ENCODE measurements at places on chromosomes 7 and 10. TPM values are rescaled to one million over a fixed set of nuclear protein-coding genes. Genes with fewer than 3 reads are reported as not detected.

GRCh38 chr7:77450054-77450453 lies 33.9 kb upstream of the GSAP start:
- no peak overlapping the region for H3K27ac ChIP-seq
- no peak for DNase-seq
- no peaks in the 10 kb centered on the region for H3K36me3 ChIP-seq
- no peaks in the 10 kb centered on the region for H3K27me3 ChIP-seq
- H3K4me1 ChIP-seq = no peaks in the 10 kb centered on the region
- no peak overlapping the region for H3K4me3 ChIP-seq

GRCh38 chr7:76328389-76328788 lies 25.9 kb downstream of the HSPB1 start:
- no peak for DNase-seq
- H3K4me1 ChIP-seq = no peaks in the 10 kb centered on the region
- H3K27me3 ChIP-seq = no peaks in the 10 kb centered on the region

GRCh38 chr10:20683345-20683744 lies 213.8 kb downstream of the NEBL start:
- H3K4me1 ChIP-seq = no peaks in the 10 kb centered on the region
- no peak for DNase-seq
- no peak overlapping the region for H3K4me3 ChIP-seq
- no peaks in the 10 kb centered on the region for H3K36me3 ChIP-seq

- no peak overlapping the region for H3K27ac ChIP-seq
- no peak overlapping the region for H3K4me3 ChIP-seq
- H3K27me3 ChIP-seq = no peaks in the 10 kb centered on the region
- no peaks in the 10 kb centered on the region for H3K4me1 ChIP-seq
- 0 out of 2 replicates have a peak, but pooled peaks cover 3% of the 10 kb centered on the region for H3K36me3 ChIP-seq
- no peak for DNase-seq
Measured at GRCh38 chr10:99605351-99605750, 14.9 kb downstream of the SLC25A28 start.

DNA sequence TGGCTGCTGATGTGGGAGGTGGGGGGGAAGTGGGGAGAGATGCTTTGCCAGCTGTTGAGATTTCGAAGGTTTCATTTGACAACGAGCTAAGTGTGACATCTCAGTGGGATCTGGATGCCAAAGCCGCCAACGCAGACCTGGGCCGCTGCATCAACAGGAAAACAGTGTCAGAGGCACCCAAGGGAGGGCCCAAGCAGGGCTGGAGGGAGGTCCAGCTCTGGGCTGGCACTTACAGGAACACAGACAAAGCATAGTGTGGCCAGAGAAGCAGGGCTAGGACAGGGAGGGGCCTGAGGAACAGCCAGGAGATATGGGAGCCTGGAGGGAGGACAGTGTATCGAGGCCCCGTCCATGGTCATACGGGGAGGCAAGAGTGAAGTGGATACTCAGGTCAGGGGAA lies 73.1 kb downstream of the GTF2IRD1 start:
- H3K27ac ChIP-seq = no peak overlapping the region
- H3K4me1 ChIP-seq = no peaks in the 10 kb centered on the region
- H3K4me3 ChIP-seq = no peak overlapping the region
- no peak for DNase-seq
- H3K27me3 ChIP-seq = no peaks in the 10 kb centered on the region

DNA sequence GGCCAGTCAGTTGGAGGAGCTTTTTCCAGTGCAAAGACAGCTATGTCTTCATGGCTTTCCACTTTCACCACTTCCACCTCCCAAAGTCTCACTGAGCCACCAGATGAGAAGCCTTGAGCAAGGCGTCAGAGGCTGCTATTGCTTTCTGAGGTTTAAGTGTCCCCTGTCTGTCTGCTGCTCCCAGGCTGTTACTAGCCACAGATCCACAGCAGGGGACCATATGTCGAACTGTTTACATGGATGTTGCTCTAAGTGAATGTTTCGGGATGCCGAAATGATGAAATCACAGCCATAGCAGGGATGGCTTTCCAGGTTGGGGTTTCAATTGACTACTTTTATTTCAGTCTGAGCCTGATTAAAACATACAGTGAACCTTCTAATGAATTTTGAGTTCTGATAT lies 88.5 kb downstream of the AVL9 start:
- peaks cover 59% of the 10 kb centered on the region for H3K36me3 ChIP-seq
- no peak overlapping the region for H3K4me3 ChIP-seq
- no peaks in the 10 kb centered on the region for H3K27me3 ChIP-seq
- no peak for DNase-seq
- H3K27ac ChIP-seq = no peak overlapping the region

Gene TAS2R39
- not detected for total RNA-seq

Gene OPN1SW
- total RNA-seq = not detected

Gene LRRD1
- total RNA-seq = not detected

Gene THSD7A
- not detected for total RNA-seq

Gene CCDC136
- 25.9 TPM for total RNA-seq

Gene STOX1
- total RNA-seq = 19.8 TPM
